Posterior cingulate gyrus (tissue), 11 donors: ENCODE measurements at places on chromosomes 7 and 10.

DNA sequence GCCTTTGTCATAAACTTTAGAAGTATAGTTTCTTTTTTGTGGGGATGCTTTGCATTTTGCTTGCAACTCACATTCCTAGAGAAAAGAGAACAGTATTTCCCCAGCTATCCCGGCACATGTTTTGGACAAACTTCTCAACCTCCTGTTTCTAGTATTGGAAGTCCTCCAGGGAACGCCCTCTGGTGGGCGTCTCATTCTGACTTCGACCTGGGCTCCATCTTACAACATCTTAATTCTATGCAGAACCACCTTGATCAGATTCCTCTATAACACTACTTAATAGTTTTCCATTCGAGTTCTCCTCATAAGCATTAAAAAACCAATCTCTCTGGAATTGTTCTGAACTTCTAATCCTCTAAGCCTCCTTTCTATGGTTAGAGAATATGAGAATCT is 139.5 kb upstream of the FZD8 start:
- no peak for DNase-seq

- DNase-seq = no peak
Observed at GRCh38 chr7:105682341-105683060, 101.2 kb upstream of the EFCAB10 start.

DNA sequence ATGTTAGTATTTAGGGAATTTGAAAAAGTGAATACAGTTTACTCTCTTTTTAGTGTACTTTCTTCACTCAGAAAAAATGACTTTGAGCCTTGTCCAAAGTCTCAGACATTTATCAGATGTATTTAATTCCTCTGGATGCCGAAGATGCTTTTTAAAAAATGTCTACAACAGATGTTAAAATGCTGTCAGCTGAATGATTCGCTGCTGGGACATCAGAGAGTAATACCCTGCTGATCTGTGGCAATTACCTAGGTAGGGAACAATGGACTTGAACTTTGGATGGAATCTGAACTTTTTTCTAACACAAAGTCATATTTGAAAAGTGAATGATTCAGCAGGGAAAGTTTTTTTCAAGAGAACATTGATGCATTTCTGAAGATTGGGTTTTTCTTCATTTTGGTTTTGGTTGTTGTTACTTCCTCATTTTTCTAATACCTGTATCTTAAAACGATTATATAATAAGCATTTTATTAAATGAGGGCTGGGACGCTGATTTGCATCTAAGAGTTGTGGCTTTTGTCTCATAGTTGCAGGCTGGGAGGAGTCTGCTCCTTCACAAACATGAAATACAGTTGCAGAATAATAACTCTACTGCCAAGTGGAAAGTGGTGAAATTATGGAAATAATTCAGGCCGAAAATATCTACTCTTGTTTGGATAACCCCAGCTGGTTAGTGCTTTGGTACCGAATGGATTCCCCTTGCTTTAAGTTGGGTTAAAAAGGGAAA is 98.0 kb downstream of the SPAG6 start:
- no peak for DNase-seq

DNA sequence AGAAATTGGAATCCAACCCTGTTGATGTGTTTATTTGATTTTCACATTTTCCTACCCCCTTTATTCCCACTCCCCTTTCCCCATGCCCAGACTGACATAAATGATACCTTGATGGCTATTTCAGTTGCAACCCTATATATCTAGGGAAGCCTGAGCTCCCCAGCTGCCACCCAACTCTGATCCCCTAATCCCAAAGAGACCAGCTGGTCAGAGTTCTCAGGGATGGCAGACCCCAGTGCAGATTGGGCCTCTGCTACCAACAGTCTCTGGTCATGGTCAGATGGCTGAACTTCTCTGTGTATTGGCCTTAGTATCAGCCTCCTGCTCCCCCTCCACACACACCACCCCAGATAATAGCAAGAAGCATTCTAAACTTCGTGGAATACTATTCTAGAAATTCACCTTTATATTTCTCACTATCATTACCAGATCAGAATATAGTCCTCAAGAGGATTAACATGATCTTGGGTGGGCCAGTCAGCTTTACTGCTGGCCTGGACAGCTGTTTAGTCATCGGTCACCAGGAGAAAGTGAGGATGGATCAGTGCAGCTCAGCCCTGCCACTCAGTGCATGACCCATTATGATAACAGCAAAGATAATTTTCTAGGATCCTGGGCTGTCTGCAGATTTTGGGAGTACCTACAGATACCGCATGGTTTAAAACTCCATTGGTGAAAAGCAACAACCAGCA is 24.5 kb upstream of the BTRC start:
- no peak for DNase-seq

- DNase-seq = peak; percentile 86
Observed at GRCh38 chr7:149820622-149821190, 17.5 kb upstream of the ZNF862 start.

- DNase-seq = no peak
Observed at GRCh38 chr10:123462756-123463155, 203.4 kb upstream of the GPR26 start.

DNA sequence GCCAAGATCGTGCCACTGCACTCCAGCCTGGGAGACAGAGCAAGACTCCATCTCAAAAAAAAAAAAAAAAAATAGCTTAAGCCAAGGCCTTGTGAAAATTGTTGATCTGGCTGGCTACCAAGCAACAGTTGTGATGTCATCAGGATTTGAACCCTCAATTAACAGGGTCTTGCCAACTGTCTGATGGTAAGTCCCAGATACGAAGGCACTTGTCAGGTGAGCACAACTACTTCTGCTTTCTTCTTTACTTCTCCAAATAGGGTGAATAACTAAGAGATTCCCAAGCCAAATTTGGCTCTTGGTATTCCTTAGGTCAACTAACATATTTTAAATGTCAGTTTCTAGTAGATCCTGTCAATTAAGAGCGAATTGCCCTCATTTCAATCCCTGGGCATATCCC is 47.4 kb downstream of the ANKRD61 start:
- no peak for DNase-seq

- no peak for DNase-seq
Observed at GRCh38 chr10:120508393-120508792, 51.4 kb downstream of the PLPP4 start.

GRCh38 chr10:24851629-24852028 is 100.8 kb downstream of the PRTFDC1 start:
- no peak for DNase-seq

GRCh38 chr7:22810843-22811242 is 11.8 kb downstream of the TOMM7 start:
- DNase-seq = no peak

- no peak for DNase-seq
Observed at GRCh38 chr10:92087750-92088395, 164.3 kb downstream of the BTAF1 start.

DNA sequence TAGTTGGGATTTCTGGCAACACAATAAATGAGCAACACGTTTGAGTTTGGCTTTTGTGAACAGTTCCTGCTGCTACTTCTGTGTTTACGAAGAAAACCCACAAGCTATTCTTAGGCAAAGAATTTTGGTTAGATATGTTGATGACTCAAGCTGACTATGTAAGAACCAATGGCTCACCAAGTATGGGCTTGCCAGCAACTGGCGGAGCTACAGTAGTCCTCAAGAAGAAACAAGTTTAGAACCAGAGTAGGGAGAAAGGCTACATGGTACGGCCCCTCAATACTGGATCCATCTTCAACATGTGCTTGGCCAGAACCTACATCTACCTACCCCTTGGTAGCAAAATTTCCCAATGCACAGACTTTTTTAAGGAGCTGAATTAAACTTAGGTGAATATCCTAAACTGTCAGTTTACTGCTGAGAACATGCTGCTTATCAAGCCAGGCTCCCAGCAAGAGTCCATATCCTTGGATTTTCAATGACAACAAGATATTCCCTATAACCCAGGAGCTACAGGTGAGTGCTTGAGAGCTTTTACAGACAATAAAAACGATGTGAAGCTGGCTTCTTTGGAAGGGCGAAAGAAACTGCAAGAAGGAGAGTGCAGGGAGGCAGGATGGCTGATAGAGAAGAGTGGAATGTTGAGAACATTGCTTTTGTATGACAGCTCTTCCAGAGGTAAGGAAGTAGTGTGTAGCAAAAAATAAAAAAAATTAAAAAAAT is 74.3 kb upstream of the ASAH2 start:
- no peak for DNase-seq

GRCh38 chr7:86692755-86693154 is 49.0 kb downstream of the GRM3 start:
- no peak for DNase-seq

GRCh38 chr7:47766126-47766525 is 182.1 kb downstream of the PKD1L1 start:
- no peak for DNase-seq

GRCh38 chr10:102564209-102564834 is 60.5 kb downstream of the SUFU start:
- no peak for DNase-seq

DNA sequence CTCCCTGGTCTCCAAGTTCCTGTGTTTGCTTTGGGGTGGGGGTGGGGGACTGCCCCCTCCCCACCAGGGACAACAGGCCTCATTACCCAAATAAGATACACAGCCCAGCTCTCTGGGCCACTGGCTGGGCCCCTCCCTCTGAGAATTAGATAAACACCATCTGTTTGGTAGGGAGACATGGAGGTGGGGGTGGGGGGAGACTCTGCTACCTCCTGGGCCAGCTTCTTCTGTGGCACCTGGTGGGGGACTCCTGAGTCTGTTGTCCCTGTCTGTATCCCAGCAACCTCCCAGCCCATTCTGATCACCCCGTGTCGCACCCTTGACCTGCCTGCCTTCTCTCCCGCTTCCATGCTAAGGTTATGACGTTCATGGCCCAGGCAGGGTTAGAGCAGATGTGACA is 5.8 kb downstream of the MLXIPL start:
- DNase-seq = no peak

- no peak for DNase-seq
Observed at GRCh38 chr10:124227055-124227975, 133.9 kb upstream of the CHST15 start.

DNA sequence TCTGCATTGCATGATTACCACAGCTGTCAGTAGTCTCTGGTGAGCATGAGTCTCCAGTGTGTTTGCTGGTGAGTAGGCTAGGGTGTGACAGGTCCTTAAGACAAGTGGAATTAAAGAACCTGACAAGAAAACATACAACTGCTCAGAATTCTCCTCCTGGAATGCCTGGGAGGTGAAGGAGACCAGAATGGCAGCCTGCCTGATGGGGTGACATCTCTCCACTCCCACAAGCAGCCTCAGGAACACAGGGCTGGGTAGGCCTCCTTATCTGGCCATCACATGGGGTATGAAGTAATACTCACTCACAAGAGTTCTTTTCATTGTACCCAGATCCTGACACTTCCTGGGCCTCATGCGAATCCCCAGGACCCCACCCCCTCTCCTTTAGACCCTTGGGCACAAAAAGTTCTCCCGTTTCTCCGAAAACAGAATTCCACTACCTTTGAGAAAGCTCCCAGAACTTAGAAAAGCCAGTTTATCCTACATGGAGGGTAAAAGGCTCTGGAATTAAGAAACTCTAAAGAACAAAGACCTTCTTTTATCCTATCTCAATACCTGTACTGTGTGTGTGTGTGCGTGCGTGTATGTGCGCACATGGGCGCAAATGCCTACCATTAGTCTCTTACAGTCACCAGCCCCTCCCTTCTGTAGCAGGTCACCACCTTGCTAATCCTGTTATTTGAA is 33.4 kb upstream of the C1GALT1 start:
- no peak for DNase-seq

DNA sequence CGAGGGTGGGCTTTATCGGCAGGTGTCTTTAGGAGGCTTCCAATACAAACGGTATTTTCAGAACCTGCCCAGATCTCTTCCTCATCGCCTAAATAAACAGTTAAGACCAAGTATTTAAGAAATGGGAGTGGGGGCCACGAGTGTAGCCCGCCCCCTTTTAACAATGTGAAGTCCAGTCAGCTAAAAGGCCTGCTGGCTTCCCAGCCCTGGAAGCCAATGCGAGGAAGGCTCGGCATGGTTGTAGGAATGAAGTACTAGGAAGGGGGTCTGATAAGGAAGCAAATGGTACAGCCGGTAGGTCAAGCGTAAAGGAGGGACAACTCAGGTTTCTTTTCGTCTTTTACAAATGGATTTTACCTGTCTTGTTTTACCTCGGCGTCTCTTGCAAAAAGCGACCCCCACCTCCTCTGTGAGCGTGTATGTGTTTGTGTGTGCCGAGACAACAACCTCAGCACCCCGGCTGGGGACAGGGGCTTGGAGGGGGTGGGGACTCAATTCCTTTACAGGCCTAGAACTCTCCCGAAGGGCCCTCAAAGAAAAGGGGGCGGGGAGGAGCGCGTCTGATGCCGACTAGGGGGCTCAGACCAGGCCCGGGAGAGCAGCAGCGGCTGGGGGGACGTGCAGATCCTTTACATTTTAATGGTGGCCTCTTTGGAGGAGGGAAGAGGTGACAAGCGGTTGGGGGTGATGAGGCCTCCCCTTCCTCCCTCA is 147.6 kb downstream of the GPR85 start:
- DNase-seq = no peak

GRCh38 chr10:8956400-8956799 is 901.9 kb downstream of the GATA3 start:
- DNase-seq = no peak

GRCh38 chr7:138887085-138887710 is 89.2 kb upstream of the ATP6V0A4 start:
- DNase-seq = no peak

GRCh38 chr10:32225976-32226375 is 121.0 kb downstream of the EPC1 start:
- no peak for DNase-seq

GRCh38 chr10:84563868-84564267 is 235.5 kb downstream of the CCSER2 start:
- no peak for DNase-seq

DNA sequence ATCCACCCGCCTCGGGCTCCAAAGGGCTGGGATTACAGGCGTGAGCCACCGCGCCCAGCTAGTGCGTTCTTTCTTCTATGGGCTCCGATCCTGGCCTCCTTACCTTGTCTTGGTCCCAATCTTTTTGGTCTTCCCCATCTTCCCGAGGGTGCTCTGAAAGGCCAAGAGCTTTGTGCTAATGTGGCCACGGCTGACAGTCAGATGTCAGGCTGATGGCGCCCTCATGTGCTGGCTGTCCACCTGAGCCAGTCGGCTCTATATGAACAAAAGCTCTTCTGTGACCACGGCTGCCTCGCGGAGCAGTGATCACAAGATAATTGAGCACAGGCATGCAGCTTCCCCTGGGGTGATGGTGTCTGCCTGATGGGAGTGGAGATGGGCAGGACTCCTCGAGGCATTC is 11.0 kb upstream of the AHCYL2 start:
- DNase-seq = no peak

DNA sequence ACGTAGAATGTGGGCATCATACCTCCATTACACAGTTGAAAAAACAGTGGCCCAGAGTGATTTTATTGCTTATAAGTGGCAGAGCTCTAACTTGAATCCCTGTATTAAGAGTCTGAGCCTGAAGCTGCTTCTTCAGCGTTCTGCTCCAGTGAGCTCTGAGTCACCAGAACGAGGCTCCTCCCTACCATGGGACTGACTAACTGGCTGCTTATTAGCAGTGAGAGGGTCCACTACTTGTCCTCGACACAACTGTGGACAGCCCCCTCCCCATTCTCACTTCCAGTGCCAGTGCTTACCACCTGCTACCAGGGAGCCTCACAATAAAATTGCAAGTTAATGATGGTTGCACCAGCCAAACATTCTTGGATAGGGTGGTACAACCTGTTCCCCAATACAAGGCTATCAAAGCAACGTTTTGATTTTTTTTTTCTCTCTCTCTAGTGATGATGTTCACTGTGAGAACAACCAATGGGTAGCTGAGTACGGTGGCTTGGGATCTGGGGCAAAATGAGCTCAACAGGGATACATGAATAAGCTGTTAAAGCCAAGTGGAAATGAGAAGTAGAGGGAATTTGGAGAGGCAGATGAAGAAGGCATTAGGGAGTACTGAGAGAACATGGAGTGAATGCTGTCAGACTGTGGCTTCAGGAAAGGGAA is 2.7 kb upstream of the NRG3 start:
- DNase-seq = no peak

- DNase-seq = no peak
Observed at GRCh38 chr7:66237906-66238772, 33.0 kb downstream of the TPST1 start.
